Esophagus squamous epithelium (tissue), 5 donors: ENCODE measurements at places on chromosomes 2 and 18.

GRCh38 chr2:50344509-50345106 lies 687.3 kb downstream of the NRXN1 start:
- DNase-seq: no peak

DNA sequence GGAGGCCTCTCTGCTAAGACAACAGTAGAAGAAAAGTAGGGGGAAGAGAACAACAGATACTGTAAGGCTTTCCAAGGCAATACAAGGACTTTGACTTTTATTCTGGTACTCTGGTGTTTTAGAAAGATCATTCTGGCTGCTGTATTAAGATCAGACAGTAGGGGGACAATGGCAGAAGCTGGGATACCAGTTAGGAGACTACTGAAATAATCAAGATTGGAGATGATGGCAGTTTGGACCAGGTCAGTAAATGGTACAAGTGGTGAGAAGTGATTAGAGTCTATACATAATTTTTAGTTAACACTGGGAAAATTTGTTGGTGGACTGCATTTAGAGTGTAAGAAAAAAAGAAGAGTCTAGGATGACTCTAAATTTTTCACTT lies 139.7 kb downstream of the ROCK1 start:
- DNase-seq: no peak

- DNase-seq: no peak
These were observed 95.5 kb upstream of the SNTG2 start for GRCh38 chr2:855177-855576.

- DNase-seq: no peak
These were observed 208.4 kb upstream of the COL3A1 start for GRCh38 chr2:188765522-188766470.

GRCh38 chr18:24991141-24992060 lies 360.6 kb downstream of the ZNF521 start:
- no peak for DNase-seq

DNA sequence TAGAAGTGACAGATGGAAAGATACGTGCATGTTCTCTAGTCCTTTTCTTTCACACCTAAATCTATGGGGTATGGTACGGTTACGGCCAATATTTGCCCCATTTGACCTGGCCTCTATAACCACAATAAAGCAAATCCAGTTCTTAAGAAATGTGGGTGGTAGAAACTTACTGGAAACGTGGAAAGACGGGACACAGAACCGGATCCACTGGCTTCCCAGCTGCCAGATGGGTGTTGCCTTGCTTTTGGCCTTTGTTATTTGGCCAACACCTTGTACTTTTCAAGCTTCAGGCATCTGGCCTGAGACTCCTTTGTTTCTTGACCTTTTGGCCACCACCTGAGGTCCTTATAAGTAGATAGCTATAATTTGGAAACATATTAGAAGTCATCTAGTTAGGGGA lies 635.9 kb downstream of the SLC4A3 start:
- DNase-seq: no peak

DNA sequence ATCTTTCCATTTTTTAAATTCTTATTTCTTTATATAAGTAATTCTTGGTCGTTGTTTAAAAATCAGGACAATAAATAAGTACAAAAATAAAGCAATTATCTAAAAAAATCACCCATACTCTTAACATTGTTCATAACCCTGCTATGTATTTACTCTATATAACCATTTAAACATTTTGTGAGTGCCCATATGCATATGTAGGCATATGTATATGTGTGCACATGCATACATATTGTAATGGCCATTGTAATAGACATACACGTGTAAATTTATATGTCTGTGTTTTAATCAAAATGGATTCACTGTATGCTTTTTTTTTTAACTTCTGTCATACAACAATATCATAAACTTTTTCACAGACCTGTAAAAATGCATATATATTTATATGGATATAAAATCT lies 25.6 kb downstream of the DNAJC10 start:
- DNase-seq: no peak

GRCh38 chr2:210623506-210623905 lies 67.1 kb downstream of the CPS1 start:
- no peak for DNase-seq

GRCh38 chr2:197081294-197081693 lies 154.8 kb upstream of the PGAP1 start:
- DNase-seq: no peak

- no peak for DNase-seq
These were observed 36.9 kb upstream of the PTMA start for GRCh38 chr2:231671270-231672050.

- no peak for DNase-seq
These were observed 101.9 kb upstream of the CTDP1 start for GRCh38 chr18:79577451-79578395.

- DNase-seq: no peak
These were observed 3.0 kb downstream of the EVX2 start for GRCh38 chr2:176080540-176081375.

DNA sequence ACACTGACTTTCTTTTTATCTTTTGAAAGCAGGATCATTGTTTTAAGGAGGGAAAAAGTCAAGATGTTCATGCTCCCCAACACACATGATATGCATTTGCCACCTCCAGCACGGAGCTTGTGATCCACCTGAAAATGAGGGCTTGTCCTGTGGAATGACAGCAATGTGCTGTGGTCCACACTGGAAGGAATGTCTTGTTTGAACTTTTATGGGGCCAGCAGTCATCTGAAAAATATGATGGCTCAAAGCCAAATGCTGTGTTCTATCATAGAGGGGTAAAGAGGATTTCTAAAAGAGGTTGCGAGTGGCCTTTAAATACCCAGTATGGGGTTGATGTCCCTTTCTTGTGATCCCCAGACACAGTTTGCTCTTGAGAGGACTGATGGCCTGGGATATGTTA lies 226.5 kb upstream of the SPRED2 start:
- no peak for DNase-seq

DNA sequence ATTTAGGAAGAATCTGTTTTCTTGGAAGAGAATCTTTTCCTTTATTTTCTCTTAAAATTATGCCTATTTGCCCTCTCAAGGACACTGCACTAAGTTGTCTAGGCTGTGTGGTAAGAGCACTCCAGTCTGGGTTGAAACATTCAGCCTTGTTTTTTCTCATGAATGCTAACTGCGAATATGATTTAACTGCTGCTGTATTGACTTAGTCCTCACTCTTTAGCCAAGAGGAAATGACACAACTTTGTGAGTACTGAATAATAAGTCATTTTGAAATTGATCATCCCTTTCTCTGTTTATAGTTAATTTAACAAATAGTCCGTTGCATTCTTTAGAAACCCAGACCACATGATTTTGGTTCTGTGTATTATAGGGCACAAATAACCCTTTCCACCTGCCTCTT lies 4.5 kb upstream of the RND3 start:
- no peak for DNase-seq

DNA sequence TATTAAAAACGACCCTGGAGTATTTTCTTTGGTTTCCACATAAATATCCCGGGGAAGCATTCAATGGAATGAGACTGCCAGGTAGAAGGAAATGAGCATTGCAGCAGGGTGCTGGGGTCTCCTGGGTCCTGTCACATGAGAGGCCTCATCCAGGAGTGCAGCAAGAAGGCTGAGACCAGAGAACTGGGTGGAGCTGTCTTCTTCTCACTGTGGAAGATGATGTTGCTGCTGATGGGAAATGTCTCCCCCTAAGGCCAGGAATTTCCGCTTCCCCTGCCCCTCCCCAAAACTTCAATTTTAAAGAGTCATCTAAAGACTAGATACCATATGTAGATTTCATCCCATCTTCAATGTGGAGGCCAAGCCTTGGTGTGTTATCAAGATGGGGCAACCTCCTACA lies 95.2 kb upstream of the SIX2 start:
- no peak for DNase-seq

DNA sequence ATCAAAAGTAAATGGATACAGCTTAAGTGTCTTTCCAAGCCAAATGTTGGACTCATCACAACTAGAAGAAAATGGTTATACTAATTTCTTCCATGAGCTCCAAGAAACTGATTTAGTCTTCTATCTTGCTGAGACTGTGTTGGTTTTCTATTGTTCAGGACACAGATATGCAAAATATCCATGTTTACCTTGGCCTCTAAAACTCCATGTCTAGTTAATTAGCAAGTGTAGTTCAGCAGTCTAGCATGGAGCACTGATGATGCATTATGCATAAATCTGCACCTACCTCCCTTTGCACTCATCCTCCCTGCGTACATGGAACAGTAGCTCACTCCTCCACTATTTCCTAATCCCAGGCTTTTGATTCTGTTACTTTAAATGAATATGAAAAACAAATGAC lies 731.4 kb upstream of the CHAC2 start:
- no peak for DNase-seq

DNA sequence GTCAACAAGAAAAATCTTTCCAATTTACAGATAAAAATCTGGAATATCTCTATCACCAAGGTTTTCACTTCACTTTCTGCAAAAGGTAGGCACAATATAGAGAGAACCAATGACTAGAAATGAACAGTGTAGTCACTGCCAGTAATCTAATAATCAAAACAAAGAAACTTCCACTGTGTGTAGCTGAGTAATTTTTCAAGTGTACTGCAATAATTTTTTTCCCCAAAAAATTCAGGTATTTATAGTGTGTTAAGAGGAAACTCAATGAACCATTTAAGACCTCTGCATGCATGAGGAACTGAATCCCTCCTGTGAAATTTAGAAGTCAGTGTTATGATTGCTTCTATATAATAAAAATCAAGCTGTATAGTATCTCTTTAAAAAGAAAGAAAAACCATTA lies 121.8 kb downstream of the MEMO1 start:
- no peak for DNase-seq

- DNase-seq: no peak
These were observed 4.6 kb downstream of the TXNL4A start for GRCh38 chr18:79983793-79984192.

DNA sequence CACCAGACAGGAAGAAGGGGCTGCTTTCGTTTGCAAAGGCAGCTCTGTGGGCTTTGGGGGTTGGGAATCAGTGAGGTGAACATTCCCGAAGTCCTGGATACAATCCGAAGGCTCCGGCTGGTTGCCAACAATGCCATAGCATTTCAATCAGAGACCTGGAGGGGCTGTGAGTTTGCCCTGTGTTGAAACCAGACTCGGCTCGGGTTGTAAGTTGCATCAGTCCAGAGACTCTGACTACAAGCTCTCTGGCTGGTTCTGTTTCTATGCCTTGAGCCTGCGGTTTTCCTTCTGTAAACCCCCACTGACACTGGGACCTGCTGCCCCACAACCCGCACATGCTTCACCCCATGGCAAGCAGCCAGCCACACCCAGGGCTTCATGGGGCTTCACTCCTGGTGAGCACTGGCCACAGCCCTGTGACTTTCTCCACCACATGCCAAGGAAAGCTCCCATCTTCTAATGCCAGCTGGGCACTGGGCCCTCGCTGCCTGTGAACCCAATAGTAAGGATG lies 85.7 kb upstream of the ODC1 start:
- DNase-seq: no peak

GRCh38 chr2:143802242-143802641 lies 673.0 kb downstream of the ARHGAP15 start:
- DNase-seq: no peak

DNA sequence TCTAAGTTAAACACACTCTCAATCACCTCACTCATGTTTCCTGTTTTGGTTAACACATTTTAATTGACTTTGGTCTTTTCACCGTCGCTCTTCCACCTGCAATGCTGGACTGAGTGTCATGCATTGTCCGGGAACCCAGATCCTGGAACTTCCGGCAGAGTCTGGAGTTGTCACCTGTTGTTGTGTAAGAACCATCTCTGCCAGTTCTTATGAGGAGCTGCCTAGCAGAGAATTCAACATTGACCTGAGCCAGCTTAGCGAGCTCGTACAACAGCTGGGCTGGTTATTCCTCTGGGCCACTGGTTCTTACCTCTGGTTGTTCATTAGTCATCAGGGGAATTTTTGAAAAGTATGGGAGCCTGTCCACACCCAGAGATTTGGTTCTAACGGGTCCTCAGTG lies 75.7 kb downstream of the BCL2L11 start:
- no peak for DNase-seq

- DNase-seq: no peak
These were observed 6.1 kb downstream of the KYNU start for GRCh38 chr2:142883526-142883925.

DNA sequence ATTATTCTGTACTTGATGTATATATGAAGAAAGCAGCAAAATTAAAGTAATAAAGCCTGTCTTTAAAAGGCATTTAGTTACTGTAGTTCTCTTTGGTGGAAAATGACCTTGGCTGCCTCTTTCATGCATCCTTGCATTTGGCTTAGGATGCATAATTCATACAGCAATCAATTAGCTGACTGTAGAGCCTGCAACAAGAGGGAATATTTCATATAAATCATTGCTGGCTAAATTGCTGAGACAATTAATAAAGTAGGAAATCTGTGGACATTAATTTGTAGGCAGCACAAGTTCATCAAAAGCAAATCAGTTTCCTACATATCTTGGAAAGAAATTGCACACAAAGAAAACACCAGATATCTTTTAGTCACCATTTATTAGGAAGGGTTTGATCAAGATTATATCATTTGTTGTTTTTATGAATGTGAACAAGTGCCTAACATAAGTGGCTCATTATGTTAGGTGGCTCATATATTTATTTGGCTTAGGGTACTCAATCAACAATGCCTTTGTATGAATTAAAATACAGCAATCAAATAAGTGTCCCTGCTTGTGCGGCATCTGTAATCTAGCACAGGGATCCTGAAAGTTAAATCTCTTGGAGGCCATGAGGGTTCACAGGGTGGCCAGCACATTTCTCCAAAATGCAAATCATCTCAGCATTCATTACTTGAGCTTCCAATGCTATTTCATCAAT lies 220.4 kb upstream of the SPOPL start:
- DNase-seq: no peak

DNA sequence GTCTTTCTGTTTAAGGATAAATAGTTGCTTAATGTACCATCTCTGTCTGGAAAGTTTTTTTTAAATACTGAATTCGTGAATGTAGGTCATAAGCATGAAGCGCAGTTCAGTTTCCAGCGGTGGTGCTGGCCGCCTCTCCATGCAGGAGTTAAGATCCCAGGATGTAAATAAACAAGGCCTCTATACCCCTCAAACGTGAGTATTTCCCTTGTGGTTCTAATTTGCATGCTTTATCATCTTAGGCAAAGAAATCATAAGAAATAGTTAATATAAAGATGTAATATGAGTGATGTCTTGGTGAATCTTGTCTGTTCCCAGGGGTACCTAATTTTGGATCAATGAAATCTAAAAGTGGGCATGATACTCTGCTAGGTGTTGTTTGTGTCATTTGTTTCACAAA lies 1.5 kb downstream of the NDC80 start:
- DNase-seq: no peak
